KBM-7 (cell line): ENCODE measurements at places on chromosomes 5 and 9.

DNA sequence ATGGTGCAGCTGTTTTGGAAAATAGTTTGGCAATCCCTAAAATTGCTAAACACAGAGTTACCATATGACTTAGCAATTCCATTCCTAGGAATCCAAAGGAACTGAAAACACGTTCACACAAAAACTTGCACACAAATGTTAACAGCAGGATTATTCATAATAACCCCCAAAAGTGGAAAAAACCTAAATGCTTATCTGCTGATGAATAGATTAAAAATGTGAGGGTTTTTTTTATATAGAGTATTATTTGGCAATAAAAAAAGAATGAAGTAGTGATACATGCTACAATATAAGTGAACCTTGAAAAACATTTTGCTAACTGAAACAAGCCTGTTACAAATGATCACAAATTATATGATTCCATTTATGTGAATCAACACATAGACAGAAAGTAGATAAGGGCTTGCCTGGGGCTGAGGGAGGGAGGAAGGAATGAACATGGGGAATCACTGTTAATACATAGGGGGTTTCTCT, 45.1 kb upstream of the TRIO start:
- no peak for DNase-seq

DNA sequence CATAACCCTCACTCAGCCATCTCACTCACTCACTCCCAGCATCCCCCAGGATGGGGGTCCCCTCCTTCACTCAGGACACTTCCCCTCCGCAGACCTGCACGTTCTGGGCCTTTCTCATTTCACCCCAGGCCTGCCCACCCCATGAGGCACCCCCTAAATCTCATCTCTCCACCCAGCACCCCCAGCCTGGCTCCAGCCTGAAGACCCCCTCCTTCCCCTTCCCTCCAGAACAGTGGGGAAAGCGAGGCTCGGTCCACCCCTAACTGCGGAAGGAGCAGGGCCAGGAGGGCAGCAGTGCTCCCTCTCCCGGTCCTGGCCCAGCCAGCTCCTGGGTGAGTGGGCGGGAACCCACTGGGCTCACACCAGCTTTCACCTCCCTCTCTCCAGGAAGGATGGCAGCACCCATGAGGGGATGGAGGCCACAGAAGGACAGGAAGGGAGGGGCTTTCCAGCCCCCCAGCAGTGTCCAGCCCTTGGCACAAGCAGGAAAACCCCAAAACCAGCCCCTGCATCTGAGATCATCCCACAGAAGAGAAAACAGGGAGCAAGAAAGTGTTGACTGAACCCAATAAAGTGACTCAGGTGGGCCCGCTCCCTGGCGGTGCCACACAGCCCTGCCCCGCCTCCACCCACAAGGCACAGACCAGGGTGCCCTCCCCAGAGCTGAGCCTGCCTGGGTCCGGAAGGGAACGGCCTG, 55.0 kb downstream of the LRSAM1 start:
- DNase-seq = no peak

- no peak for DNase-seq
Observed at GRCh38 chr5:176355400-176356178, 6.0 kb downstream of the KIAA1191 start.

DNA sequence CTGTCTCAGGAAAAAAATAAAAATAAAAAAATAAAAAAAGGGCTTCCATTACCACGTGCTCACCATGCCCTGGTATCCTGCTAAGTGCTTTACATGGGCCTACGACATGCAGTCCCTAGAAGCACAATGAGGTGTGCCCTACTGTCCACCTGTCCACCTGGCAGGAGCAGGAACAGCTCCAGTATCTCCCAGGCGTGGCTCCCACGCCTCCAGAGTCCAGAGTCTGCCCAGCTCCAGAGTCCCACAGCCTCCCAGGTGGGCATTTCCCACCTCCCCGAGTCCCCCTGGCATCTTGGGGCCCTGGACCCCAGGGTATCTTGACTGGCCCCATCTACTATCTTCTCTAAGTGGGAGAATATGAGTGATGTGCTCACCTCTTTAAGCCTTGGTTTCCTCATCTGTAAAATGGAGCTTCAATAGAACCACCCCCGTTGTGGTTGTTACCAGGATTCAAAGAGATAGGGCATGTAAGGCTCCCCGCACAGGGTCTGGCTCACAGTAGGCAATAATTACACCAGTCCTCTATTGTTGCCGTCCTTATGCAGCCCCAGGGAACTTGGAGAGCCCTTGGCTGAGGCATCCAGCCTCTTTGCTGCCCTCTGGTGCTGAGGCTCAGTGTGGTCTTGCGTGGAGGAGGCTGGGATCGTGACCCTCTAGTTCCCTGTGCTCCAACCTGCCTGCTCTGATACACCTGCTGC, 8.9 kb downstream of the CXCL14 start:
- DNase-seq = peak; percentile 72

DNA sequence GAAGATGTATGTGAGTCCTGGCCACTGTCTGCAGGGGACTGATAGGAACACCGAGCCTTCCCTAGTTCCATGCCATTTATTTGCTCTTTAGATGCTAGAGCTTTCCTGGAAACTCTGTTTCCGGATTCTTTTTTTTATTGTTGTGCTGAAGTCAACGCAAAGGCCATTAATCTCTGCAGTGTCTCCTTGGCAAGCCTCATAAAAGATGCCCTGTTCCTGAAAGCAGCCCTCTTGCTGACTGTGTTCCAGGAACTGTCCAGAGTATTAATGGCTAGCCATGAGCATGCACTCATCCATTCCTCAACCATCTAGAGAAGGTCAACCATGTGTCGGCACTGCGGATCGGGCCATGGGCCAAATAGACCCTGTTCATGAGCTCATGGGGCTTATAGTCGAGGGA, 42.9 kb upstream of the SMAD5 start:
- DNase-seq = no peak

DNA sequence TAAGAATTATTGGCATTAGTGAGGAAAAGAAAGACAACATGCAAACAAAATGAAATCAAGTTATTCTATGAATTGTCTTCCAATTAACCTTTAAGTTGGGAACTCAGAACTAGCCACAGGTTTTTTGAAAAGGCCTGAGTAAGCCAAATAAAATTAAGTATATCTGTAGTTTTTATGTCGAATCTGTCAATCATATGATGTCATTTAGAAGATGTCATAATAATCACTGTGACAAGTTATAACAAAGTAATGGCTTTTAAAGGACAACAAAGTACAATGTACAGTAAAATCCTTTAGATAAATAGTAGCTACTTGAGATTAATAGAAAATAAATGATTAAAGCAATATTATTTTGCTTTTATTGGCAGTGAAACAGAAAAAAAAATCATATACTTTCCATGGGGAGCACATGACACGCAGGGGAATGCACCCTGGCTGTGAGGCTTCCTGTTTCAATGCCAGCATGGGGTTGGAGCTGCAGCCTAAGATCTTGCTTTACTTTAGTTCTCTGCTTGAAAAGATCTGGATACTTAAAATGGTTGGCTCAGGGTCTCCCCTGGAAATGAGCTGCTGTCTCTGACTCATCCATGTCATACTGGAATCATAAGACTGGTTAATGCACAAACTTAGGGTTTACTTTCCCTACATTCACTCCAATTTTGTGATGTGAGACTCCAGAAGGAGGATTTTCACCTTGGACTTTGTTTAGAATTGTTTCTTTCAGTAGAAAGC, 284.3 kb downstream of the TAF11L14 start:
- DNase-seq = no peak

GRCh38 chr5:167877114-167877722, 414.2 kb upstream of the WWC1 start:
- DNase-seq = no peak

- no peak for DNase-seq
Observed at GRCh38 chr9:87894998-87895625, 12.4 kb downstream of the SPATA31E1 start.

- no peak for DNase-seq
Observed at GRCh38 chr9:136544548-136544963, 1.3 kb downstream of the NOTCH1 start.

- no peak for DNase-seq
Observed at GRCh38 chr9:136204145-136204805, 653 bp downstream of the LHX3 start.

DNA sequence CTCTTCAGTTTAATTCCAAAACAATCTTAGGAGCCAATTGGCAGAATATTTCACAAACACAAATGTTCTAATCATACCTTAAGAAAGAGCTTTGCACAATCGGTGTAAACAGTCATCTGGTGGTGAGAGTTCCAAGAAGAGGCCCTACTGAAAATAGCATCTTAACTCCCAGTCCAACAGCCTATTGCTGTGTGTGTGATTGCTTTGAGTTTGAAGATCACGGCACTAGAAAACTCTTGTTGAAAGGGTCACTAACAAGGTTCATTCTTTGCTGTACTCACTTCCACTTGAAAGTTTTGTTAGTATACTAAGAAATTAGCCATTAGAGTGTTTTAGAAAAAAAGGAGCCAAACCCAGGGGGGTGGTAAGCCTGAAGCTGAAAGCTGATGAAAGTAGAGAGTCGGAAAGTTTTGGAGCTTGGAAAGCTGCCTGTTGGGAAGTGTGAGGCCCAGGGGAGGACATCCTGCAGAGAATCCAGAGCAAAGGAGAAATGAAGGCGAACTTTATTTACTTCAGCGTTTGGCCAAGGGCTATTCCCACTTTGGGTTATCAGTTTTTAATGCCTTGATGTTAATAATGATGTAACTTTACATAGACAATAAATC, 180.3 kb upstream of the GHR start:
- no peak for DNase-seq

DNA sequence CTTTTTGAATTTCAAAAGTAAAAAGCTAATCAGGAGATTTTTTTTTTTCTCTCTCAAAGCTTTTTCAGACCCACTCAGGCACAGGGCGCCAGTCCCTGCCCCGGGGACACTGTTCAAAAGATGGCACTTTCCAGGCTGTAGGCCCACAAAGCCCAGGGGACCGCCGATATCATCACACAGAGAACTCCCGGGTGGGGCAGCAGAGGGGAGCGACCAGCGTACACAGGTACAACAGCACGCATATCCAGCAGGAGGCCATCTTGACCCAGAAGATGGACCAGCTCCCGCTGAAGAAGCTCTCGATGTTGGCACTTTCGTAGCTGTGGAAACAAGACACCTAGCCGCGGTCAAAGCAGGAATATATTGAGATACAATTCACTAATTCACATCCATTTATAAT, 108.3 kb downstream of the THBS4 start:
- no peak for DNase-seq

DNA sequence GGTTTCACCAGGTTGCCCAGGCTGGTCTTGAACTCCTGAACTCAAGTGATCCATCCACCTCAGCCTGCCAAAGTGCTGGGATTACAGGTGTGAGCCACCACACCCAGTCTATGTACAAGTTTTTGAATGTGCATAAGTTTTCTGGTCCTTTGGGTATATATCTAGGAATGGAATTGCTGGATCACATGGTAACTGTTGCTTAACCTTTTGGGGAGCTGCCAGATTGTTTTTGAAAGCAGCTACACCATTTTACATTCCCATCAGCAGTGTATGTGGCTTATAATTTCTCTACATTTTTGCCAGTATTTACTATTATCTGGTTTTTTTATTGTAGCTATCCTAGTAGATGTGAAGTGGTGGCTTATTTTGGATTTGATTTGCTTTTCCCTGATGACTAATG, 8.9 kb upstream of the LNPEP start:
- DNase-seq = no peak

- no peak for DNase-seq
Observed at GRCh38 chr5:59328709-59329296, 564.7 kb downstream of the PDE4D start.

DNA sequence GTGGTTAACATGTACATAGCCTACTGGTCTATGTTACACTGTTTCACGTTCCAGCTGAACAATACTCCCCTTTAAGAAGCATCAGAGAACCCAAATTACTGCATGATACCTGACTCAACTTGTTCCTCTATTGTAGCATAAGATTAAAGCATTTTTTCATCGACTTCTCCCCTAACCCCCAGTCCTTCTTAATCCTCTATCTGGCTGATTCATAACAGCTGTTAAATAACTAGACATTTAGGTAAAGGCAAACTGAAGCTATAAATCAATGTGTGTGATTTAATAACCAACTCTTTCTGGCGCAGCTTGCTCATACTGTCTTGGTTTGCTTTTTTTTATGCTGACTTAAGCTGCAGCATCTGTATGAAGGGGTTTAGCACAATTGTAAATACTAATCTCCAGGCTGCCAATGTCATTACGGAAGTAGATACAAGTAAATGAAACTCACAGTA, 94.2 kb upstream of the MTAP start:
- no peak for DNase-seq

DNA sequence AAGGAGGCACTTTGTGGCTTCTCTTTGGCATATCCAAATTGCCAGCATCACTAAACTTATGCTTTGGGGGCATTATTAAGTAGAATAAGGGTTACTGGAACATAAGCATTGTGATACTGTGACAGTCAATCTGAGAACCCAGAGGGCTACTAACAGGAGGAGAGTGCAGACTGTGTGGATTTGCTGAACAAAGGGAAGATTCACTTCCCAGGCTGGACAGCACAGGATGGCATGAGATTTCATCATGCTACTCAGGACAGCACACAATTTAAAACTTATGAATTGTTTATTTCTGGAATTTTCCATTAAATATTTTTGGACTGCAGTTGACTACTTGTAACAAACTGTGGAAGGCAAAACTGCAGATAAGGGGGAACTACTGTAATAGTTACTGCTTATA, 212.5 kb downstream of the TMC1 start:
- no peak for DNase-seq

GRCh38 chr5:126939887-126940286, 90.5 kb downstream of the MARCHF3 start:
- DNase-seq = no peak

- DNase-seq = no peak
Observed at GRCh38 chr5:68195137-68195536, 20.4 kb upstream of the PIK3R1 start.

GRCh38 chr5:80967500-80968181, 7.5 kb downstream of the RASGRF2 start:
- no peak for DNase-seq

GRCh38 chr5:68661237-68661636, 432.6 kb upstream of the SLC30A5 start:
- DNase-seq = peak; percentile 6

DNA sequence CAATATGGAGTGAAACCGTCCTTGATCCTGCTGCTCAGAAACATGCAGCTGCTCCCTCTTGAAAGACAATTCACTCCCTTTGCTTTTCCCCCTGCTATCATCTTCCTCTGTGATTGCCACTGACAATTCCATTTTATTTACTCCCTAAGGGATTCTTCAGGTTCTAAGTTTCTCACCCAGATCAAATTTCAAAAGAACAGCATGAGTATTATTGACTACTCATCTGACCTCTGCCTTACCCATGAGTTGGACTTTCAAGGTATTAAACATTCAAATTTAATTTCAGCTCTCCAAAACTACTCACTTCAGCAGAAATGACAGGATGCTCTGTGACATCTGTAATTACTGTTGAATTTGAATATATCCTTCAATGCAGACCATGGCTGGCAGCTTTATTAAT, 236.5 kb upstream of the HAPLN1 start:
- no peak for DNase-seq

DNA sequence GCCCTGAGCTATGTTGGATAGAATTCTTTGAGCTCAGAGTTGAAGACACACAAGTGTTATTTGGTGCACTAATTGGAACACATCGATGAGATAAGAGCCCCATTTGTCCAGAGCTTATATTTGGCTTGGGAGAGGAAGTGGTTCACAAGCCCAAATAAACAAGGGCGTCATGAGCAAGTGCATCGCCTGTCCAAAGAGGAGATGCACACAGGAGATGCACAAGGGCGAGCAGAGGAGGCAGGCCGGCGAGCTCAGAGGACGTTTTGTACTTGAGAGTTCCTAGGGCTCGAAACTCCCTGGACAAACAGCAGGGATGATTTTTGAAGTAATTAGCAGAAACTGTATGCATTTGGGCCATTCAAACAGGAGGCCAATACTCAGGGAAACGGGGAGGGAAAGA, 212.8 kb upstream of the IRX1 start:
- DNase-seq = no peak

- DNase-seq = no peak
Observed at GRCh38 chr9:126935630-126936029, 21.0 kb downstream of the RALGPS1 start.
